T-helper 17 cell (primary cell): ENCODE measurements at places on chromosomes 5 and 9. TPM values are rescaled to one million over a fixed set of nuclear protein-coding genes. Genes with fewer than 3 reads are reported as not detected.

GKAP1 gene
- total RNA-seq, result 7.9 TPM

- no peak for DNase-seq
Measured at GRCh38 chr5:72130351-72130761, 23.1 kb downstream of the MAP1B start.

DNA sequence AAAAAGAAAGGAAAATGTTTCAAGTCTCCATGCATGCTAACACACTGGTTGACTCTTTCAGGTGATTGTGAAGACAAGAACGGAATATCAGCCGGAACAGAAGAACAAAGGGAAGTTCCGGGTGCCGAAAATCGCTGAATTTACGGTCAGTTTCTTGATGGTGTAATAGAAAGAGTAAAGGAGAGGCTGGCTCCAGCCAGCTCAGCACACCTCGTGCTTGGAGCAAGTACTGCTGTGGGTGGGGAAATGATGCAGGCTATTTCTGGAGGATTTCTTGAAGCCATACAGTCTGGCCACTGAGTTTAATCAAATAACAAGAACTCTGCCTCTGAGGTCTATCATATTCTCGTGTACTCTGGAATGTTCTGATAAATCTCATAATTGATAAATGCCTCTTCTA is 18.7 kb downstream of the NSG2 start:
- DNase-seq, result no peak

SPINK4 gene
- not detected for total RNA-seq

GMCL2 gene
- total RNA-seq, result not detected

GRCh38 chr5:10423022-10423421 is 18.7 kb upstream of the ROPN1L start:
- no peak for DNase-seq

GRCh38 chr5:81134066-81134465 is 99.1 kb upstream of the CKMT2 start:
- no peak for DNase-seq

DNA sequence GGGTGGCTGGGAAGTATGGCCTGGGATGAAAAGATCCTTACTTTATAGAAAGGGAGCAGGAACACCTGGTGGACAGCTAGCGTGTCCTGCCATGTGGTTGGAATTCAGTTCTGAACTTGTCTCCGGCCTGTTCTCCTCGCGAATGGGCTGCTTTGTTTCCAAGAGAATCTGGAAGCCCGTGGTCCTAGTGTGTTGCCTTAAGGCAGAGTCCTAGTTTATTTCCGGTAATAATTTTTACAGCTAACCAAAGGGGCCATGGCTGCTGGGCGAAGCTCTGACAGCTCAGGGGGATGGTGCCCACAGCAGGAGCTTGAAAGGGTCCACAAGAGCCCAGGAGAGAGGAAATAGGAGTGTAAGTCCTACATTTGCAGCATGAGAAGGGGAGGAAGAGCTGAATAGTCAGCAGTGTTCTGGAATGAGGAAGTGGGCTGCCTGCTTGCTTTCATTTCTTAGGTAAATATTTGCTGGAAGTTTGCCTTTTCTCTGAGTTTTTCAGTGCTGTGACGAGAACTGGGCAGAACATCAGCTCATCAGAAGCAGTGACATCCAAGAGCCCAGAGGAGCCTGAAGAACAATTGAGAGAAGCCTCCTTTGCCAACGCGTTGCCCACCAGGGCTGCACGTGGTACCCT is 13.1 kb upstream of the IGFBPL1 start:
- no peak for DNase-seq

DNA sequence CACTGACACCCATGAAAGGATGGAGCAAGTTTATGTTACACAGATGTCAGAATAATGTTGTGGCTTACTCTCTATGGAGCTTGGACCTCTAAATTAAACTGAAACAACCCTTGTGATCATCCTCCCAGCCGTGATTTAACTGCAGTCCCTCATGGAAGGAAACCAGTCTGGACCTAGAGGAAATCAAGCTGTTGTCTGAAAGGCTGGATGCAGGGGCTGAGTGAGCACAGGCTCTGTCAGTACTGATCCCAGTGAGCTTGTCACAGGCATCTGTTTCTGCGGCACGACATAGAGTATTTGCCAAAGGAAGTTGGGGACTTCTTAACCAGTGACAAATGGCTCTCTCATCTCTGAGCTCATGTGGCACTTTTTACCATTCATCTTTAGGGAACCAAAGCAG is 282.9 kb upstream of the MAP3K1 start:
- no peak for DNase-seq

- no peak for DNase-seq
Measured at GRCh38 chr5:39253196-39253595, 33.8 kb upstream of the FYB1 start.

IL12B gene
- not detected for total RNA-seq

DNAJC25 gene
- 3.6 TPM for total RNA-seq

DNA sequence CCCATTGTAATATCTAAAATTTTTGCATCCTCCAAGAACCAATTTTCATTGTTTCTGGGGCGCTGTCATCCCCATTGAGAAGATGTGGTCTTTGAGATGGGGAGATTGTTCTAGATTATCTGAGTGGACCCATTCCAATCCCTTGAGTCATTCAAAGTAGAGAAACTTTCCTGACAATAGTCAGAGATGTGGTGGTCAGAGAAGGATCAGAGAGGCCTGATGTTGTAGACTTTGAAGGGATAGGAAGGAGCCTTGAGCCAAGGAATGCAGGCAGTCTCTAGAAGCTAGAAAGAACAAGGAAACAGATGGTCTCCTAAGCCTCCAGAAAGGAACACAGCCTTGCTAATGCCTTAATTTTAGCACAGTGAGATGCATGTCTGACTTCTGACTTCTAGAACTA is 80.4 kb downstream of the TEK start:
- DNase-seq, result no peak

GRCh38 chr5:76836585-76836984 is 13.2 kb upstream of the S100Z start:
- DNase-seq, result no peak

DNA sequence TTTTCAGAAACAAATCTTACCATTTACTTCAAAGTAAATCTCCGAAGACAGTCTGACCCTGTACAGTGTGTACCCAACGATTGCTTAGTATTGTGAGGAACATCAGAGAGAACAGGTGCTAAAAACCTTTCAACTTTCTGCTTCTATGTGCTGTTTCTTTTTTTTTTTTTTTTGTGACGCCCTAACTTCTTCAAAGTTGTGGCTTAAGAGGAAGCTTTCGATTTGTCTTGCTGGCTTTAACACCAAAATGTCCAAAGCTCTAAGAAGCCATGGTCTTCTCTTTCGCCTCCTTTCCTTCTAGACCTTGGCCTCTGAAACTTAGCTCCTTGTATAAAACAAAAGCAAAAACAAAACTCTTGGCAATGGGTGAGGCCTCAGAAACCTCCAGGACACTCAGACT is 1.2 kb downstream of the TNFSF8 start:
- DNase-seq, result no peak
